Hematopoietic multipotent progenitor cell treated with erythropoietin and hydrocortisone succinate and interleukin-3 and kit ligand, for 4 days (in vitro differentiated cells): ENCODE measurements at places on chromosomes 3 and 15.

- peak; percentile 53 for DNase-seq
Measured at GRCh38 chr15:52039925-52040781, 21.1 kb downstream of the MAPK6 start.

DNA sequence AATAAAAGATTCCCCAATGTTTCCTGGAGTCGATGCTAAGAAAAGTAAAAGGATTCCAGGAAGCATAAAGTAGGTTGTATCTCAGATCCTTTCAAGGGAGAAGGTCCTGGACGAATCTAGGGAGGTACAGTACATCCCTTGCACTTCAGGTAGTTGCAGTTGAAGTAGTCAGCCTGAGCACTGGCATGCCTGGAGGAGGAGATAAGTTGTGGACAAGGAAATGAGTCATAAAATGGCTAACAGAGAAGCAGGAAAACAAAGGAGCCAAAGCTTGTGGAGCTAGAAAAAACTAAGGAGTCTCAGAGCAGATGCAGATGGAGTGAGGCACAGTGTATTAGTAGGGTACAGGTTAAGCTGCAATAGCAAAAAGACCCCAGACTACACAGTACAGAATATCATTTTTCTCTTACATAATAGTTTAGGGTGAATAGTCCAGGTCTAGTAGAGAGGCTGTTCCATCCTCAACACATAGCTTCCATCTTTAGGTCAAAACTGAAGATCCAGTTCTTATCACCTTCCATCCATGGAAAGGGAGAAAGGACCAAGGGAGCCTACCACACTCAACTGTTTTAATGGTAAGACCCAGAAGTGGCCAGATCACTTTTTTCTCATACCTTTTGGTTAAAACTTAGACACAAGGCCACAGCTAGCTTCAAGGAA lies 41.3 kb downstream of the COL6A5 start:
- peak; percentile 50 for DNase-seq

DNA sequence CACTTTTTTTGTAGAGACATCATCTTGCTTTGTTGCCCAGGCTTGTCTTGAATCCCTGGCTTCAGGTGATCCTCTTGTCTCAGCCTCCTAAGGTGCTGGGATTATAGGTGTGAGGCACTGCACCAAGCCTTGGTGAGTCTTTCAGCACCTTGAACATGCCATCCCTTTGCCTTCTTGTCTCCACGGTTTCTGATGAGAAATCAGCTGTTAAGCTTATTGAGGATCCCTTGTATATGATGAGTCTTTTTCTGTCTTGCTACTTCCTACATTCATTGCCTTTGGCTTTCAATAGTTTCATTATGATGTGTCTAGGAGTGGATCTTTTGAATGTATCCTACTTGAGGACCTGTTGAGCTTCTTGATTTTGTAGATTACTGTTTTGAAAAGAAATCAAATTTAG lies 35.9 kb upstream of the TMCC1 start:
- no peak for DNase-seq

DNA sequence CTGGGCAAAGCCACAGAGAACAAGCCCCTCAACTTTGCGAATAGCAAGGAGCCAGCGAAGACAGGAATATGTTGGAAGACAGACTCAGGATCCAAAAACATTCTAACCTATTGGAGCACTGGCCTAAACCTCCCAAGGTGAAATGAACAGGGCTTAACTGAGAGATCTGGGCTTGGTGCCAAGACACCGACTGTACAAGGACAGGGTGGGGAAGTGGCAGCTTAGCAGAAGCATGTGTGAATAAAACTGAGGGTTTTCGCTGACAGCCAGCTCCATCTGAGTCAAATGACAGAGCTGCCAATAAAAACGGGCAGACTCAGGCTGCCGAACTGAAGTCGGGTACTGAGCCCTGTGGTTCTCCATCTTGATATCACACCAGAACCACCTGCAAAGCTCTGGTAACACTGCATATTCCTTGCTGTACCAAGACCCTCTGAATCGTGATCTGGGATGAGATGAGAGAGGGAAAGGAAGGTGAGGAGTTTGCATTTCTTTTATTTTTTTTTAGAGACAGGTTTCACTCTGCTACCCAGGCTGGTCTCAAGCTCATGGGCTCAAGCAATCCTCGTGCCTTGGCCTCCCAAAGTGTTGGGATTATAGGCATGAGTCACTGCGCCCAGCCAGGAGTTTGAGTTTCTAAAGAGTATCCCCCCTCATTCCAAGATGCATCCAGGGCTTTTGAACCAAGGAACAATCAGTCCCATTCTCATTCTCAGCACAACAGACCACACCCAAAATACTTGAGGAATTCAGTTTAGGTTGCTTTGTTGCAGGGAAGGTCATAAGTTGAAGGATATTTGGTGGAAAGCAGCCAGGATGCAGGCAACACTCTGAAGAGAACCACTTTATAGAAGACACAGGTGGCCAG lies 6.0 kb upstream of the PLCB2 start:
- DNase-seq = peak; percentile 91

DNA sequence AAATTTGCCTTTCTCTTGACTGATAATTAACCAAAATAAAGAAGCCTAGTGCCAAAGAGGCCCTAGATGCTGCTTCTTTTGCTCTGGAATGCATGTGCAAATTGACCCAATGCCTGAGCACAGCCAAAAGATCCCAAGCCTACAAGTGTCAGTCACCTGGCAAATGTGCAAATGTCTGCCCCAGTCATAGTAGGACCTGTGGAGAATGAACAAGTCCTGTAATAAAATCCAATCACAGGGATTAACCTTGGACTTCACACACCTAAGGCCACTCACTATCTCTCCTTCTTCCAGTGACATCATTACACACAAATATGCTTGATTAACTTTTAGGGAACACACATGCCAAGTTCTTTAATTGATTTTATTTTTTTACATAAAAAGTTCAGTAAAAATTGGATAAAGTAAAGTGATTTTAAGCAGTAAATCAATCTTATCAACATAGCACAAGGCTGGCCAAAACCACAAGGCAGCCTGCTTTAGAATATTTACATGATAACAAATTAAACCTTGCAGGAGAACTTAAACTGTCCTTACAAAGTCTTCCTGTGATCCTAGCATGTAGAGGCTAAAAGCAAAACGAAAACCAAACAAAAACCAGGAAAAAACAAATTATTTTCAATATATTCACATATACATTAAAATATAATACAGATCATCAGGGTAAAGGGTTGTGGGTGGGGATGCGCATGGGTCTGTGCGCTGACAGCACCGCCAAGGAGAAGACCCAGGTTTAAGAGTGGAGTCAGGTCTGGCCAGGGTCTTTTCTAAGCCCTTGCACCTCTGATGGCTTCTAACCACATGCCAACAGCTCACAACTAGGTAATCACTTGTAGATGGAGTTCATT lies 36.8 kb downstream of the NBEAL2 start:
- DNase-seq = peak; percentile 62

DNA sequence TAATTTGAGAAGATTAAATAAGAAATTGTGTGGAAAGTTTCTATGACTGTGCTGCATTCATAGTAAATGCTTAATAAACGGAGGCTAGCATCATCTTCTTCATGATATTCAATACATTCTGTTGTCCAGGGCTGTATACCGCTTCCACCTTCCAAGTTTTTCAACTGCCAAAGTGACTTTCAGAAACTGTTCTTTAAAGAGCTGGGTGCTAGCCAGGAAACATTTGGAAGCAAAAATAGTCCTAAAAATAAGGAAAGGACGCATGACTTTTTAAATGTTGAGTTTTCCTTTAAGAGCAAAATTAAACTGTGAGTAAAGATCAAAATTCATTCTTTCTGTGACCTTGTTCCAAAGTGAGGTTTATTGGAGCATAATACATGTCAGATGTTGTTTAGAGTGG lies 9.4 kb upstream of the ERC2 start:
- no peak for DNase-seq

DNA sequence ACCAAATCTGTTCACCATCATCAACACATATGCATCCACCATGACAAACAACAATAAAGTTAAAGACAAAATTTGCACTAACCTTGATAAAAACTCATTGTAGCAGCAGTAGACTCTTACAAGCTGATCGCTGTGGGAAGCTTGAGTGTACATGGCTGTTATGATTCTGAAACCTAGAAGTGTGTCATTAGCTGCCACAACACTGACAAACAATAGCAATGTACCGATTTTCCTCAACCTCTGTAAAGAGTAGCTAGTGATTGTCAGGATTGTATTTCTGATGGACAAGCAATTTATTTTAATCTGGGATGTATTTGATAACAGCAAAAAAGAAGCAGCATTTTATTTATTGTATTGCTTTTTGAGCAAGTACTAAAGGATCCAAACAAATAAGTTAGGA lies 1357.7 kb downstream of the ROBO1 start:
- no peak for DNase-seq

- DNase-seq = peak; percentile 31
Measured at GRCh38 chr3:21750831-21751391, at the start of gene ZNF385D. ZNF385D (minus strand) TSS chr3:21751210; CDS start chr3:21750916, 294 bp downstream.

DNA sequence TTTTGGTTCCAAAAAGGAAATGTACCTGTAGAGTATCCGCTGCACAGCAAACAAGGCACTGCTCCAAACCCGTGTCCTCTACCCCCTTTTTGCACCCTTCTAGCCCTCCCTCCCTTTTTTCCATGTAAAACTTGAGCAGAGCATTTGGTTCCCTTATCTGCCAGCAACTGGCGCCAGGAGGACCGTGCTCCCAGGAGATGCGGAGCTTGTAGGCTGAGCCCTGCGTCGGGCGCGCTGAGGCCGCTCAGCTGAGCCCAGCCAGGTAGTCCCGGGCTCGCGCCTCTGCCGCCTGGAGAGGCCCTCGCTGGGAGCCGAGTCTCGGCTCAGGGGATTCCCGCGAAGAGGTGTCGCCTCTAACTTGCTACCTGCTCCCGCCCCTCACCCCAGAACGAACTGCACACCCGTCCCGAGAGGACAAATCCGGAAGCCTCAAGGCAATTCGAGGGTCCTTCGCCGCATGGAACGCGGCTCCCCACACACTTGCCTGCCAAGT lies 575 bp downstream of the TRPM7 start:
- DNase-seq = peak; percentile 84
